ENCODE measurements at places on chromosomes 6 and 20. TPM values are rescaled to one million over a fixed set of nuclear protein-coding genes. Genes with fewer than 3 reads are reported as not detected.

DNA sequence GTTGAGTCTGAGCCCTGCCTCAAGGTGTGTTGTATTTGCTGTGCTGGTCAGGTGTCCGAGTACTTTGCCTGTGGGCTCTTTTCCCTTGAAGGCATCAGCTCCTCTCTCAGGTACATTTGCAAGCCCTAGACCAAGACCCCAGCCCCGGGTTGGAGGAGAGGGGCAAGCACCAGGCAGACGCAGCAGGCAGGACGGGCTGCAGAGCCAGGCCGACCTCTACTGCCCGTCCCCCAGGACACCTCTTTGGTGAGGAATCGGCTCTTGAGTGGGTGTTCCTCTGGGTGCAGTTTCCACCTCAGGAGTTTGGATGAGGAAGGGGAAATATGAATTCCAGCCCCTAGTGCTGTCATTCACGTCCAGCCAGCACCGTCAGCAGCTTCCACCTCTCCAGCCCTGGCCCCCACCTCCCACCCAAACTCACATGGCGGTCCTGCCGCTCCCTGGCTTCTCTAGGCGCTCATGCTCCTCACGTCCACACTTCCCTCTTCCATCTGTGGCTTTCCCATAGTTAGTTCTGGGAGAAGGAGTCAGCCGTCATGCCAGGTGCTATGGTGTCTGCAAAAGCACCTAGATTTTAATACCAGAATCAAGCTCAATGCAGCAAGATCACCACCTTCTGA, 183.9 kb downstream of the DLL1 start:
- no peak for DNase-seq

DNA sequence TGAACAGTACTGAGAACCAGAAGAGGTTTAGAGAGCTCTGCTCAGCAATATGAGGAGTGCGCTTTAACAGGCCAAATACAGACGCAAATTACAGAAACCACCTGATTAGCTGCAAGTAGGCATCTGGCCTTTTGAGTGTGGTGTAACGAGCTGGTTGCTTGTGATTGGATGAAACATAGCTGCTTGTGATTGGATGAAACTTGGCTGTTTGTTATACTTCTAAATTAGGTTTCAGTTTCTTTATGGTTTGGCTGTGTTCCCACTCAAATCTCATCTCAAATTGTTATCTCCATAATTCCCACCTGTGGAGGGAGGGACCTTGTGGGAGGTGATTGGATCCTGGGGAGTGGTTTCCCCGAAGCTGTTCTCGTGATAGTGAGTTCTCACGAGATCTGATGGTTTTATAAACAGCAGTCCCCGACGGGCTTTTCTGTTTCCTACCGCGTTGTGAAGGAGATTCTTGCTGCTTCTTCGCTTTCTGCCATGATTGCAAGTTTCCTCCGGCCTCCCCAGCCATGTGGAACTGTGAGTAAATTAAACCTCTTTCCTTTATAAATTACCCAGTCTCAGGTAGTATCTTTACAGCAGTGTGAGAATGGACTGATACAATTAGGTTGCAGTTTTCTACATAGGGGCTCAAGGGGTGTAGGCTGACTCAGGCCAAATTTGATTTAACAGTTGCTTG, 655.9 kb upstream of the MAN1A1 start:
- no peak for DNase-seq

DNA sequence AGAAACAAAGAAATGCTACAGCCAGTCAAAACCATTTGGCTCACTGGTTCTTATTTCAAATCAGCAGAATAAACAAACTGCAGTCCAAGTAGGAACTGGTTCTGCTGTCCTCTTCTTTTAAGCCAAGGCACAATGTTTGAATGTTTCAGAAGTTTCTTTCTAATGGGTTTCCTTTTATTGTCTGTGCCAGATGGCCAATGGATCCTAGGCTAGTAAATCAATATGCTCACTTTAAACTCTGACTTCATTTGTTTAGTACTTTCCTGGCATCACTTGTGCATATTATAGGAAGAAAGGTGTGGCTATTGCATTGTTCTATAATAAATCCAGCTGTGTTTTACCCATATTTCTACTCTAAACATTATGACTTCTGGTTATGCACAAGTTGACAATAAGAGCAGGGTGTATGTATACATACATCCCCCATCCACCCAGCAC, 99.7 kb upstream of the PLCB4 start:
- no peak for DNase-seq

DNA sequence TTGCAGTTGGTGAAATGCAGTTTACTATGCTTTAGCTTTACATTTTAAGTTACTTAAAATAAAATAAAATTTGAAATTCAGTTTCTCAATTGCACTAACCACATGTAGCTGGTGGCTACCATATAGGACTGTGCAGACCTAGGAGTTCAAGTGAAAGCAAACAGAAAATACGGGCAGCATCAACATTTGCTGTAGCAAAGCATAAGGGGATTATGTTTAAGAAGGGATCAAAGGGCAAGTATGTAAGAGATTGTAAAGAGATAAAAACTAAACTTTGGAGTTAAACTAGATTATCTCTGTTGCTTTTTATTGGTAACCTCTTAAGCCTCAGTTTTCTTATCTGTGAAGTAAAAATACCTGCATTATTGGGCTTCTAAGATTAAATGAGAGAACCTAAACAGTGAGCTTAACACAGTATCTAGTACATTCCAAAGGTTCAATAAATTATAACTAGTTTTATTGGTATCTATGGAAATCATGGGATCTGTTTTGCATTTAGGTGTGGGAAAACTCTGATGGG, 81.2 kb downstream of the SPTLC3 start:
- no peak for DNase-seq

GRCh38 chr6:110329714-110330436, 28.3 kb downstream of the METTL24 start:
- DNase-seq = no peak

DNA sequence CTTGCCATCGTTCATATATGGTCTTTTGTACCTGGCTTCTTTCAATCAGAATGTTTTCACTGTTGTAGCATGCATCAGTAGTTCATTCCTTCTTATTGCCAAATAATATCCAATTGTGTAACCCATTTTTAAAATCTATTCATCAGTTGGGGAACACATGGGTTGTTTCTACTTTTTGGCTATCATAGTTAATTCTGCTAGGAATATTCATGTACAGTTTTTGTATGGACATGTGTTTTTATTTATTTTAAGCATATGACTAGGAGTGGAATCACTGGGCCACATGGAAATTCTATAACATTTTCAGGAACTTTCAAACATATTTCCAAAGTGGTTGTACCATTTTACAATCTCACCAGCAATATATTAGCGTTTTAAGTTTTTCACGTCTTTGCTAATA, 187.4 kb upstream of the PRND start:
- DNase-seq = no peak

The GSTA4 gene
- polyA plus RNA-seq = 60.2 TPM

Data from AG04450 (cell line).